ENCODE measurements at places on chromosomes 3 and 15.

DNA sequence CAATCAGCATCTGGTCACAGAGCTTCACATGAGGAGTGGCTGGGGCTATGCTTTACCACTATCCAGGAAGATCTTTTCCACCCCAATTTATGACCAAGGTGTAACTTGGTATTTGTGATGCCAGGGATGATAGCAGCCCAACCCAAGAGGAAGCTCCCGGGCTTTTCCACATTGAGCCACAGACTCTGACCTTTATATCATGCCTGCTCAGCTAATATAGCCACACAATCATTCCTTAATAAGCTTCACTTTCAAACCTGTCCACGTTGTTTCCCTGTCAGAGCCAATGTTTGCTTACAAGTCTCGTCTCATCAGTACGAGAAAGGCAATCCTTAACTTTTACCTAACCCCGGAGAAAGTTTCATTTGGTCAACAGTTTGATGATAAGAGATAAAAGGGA lies 330.9 kb downstream of the SHQ1 start:
- no peak for DNase-seq

DNA sequence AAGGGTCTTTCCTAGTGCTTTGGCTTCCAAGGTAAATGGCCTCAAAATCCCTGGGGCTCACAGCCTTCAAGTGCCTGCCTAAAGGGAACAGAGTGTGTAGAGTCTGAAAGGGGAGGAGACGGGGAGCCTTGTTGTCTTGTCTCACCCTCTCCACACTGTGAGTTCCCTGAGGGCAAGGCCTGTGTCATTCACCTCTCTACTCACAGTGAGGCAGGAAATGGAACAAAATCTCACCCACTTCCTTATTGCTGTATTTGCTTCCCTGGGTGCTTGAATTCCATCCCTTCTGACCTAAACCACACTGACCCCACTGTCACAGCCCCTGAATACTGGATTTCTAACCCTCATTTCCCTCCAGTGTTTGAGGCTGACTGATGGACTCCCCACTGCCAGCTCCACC lies 197.5 kb downstream of the EPHB1 start:
- DNase-seq = no peak

DNA sequence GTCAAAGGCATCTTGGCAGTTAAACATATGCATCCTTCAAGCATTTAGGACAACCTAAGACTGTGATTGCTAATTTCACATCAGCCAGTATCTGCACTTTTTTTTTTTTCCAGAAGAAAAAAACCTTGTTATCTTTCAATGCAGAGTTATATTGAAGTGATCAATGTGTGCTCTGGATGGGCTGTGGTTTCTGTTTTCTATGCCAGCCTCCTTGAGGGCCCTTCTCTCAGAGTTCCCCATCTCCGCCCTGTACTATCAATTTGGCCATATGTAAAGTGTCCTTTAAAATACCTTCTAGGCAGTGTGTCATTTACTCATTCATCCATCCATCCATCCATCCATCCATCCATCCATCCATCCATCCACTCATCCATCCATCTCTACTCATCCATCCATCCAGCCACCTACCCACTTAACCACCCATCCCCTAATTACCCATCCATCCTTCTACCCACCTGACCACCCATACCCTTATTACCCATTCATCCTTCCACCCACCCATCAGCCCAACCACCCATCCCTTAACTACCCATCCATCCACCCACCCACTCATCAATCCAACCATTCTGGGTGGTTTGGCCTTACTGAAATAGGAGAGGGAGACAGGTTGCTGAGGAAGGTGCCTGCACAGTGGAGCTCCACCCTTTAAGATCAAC lies 322.1 kb downstream of the CHST2 start:
- no peak for DNase-seq

GRCh38 chr3:57727106-57727505 lies 29.0 kb upstream of the SLMAP start:
- DNase-seq = no peak

DNA sequence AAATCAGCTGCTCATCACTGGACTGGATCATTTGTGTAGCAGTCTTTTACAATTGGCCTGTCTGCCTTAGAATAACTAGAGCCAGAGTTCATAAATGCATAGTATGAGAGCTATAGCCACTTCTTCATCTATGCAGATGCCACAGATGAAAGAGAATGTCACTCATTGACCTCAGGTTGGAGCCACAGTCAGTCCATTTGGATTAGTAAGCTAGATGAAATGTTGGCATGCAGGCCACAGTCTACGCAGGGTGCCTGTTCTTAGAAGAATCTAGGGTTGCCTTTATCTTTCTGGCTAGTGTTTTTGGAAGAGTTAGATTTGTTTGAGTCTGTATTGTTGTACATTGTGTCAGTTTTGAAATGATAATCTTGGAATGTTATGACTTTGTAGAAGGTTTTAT lies 25.4 kb upstream of the EDEM1 start:
- DNase-seq = peak; percentile 19

DNA sequence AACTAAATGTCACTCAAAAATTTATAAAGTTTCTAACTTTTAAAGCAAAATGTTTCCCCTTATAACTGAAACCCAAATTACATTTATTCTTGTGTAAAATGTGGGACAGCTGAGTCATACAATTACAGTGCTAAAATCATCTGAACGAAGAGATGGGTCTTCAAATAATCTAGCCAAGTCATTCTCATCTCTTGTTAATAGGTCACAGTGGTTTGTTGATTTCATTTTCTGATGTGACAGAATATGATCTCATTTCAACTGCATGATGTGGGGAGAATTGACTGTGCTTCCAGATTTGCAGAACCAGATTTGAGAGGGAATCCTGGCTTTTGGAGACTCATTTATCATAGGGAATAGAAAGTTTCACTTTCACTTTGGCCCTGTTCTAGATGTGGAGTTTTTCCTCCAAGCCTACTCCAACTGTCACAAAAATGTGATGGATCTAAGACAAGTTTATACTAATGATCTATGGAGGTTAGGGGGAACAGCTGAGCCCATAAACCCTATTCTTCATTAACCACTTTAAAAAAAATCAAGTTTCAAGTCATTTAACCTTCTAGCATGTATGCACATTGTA lies 685.0 kb downstream of the PDCD6IP start:
- DNase-seq = no peak

DNA sequence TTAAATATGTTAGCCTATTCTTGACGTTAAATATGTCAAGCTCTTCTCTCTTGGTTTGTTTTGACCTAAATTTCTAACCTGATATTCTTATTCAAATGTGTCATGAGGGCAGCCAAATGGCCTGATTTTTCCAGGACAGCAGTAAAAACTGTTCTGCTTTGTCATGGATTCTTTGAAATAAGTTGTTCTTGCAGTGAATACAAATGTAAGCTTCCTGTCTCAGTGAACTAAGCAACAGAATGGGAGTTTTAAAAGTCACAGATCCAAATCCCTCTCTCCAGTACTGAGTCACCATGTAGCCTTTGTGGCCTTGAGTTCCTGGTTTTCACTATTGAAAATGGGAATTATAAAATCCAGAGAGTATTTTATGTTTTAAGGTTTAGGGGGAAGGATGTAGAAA lies 301.8 kb downstream of the NLGN1 start:
- DNase-seq = no peak

DNA sequence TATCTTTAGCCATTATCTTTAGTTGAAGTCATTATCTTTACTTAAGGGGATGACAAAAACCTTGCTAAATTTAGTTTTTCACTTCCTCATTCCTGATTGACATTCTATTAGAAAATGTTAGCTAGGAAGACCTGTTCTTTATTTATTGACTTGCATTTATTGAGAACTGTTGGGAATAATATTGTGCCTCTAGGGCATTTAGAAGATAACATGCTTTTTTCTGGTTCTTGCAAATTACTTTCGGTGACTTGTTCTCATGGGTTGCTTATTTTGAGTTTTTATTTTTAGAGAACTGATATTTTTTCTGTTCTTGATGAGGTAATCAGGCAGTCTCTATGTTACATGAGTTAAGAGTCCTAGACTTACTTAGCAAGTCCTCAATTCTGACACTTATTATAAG lies 48.3 kb upstream of the CTDSPL start:
- no peak for DNase-seq

DNA sequence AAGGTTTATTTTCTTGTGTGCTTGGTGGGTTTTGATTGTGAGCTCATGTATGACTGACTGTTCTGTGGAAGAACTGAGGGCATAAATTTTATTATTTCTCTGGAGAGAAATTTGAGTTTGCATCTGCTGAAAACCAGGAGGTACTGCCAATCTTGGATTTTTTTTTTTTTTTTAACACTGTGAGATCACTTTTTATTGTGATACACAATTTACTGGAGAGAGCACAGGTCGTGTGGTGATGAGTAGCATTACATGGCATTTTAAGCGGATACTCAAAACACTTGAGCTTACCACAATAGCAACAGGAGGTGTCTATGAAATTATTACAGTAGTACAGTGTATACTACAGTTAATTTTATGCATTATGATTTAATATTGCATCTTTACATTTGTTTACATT lies 237.4 kb downstream of the MFSD1 start:
- DNase-seq = no peak

- DNase-seq = no peak
These were observed 500.5 kb downstream of the NTRK3 start for GRCh38 chr15:87756072-87756471.

DNA sequence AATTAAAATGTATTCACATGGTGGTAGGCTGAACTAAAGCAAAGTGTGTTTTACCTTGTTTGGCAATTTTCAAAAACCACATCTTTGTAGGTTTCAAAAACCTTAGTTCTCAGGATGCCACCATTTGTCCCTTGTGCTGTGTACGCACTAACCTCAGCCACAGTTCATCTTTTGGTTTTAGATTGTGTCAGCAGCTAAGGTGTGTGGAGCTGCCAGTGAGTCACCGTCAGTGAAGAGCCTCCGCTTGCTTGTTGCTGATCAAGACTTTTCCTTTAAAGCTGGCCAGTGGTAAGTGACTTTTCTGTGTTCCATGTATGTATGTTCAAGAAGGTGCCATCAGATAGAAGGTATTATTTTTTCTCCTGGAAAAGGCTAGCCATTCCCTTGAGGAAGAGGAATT lies 21.1 kb downstream of the OXNAD1 start:
- DNase-seq = no peak

GRCh38 chr15:69593981-69594966 lies 141.7 kb downstream of the RPLP1 start:
- peak; percentile 91 for DNase-seq

DNA sequence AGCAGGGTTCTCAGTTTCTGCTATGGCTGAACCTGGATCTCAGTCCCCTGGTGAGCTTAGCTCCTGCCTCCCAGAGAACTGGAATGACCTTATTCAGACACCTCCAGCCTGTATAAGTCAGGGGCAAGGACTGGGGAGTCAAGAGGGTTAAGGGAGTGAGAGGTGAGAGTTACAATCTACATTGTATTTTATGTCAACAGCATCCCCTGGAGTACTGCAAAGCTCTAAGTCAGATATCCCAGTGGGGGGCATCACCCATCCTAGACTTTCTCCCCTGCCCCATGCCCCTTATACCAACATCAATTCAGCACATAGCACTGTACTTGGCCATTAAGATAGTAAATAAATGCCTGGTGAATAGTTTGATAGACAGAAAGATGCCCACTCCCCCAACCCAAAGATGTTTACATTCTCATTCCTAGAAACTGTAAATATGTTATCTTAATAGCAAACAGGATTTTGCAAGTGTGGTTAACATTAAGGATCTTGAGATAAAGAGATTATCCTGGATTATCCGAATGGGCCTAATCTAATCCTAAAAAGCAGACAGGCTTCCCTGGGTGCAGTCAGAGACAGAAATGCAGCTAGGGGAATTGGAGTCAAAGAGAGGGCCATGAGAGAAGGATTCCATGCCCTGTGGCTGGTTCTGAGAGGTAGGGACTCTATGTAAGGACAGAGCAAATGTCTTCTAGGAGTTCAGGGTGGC lies 132.3 kb upstream of the RASGRP1 start:
- no peak for DNase-seq

GRCh38 chr15:65156692-65157091 lies 23.1 kb upstream of the PDCD7 start:
- no peak for DNase-seq

GRCh38 chr3:73404435-73404834 lies 220.3 kb downstream of the PDZRN3 start:
- no peak for DNase-seq

GRCh38 chr3:21041621-21042020 lies 709.4 kb downstream of the ZNF385D start:
- no peak for DNase-seq

DNA sequence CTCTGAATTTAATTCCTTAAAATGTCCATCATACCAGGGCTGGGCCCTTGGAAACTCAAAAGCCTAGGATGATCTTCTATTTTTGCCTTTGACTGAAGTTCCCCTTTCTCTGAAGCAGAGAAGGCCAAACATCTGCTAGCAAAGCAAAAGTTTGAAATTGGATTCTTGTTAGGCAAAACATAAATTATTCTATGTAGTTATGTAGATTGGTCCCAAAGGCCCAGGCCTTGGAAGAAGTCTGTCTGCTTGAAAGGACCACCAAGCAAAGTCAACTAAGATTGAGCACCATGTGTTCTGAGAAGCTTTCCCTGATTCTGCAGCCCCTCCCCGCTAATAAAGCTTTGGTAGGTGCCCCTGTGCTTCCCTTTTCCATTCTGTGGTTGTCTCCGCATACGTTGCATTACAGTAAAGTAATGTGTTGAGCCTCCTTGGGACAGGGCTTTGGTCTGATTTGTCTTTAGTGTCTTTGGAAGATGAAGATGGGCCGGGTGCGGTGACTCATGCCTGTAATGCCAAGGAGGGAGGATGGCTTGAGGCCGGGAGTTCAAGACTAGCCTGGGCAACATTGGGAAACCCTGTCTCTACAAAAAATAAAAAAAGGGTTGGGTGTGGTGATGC lies 56.4 kb downstream of the RPL39L start:
- DNase-seq = no peak

DNA sequence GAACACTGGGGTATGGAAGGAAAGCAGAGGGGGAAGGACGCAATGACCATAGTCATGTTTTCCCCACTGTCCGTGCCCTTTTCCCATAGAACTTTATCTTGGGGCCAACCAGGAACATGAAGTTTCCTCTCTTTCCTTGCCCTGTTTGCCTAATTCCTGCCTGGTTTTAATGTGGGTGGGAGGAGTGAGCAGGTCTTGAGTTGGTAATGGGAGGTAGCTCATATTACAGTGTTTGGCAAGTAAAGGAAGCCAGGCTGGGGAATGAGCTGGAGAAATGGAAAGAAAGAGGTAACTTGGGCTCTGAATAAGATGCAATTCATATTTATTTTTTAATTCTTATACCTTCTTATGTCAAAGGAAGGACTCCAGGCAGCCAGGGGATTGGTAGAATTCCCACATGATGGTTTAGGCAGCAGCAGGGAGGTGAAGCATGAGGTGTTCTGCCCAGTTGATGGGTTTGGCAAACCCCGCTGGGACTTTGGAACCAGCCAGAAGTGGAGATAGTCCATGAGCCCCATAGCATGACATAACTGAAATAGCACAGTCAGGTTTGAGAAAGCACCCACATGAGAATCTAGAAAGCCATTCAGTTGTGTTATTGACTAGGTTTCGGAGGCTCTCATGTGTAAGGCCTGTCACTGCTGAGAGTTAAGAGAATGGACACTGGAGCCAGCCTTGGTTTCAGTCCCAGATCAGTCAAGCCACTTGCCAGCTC lies 60.0 kb downstream of the CCK start:
- no peak for DNase-seq

- no peak for DNase-seq
These were observed 123.0 kb downstream of the FAM43A start for GRCh38 chr3:194808640-194809097.
